ENCODE measurements at places on chromosomes 4 and X.
A peak's percentile ranks its signal among the peaks of the same experiment; 100 is the strongest.

GRCh38 chr4:24604558-24605214, 20.3 kb upstream of the DHX15 start:
- peak; percentile 20 for DNase-seq

DNA sequence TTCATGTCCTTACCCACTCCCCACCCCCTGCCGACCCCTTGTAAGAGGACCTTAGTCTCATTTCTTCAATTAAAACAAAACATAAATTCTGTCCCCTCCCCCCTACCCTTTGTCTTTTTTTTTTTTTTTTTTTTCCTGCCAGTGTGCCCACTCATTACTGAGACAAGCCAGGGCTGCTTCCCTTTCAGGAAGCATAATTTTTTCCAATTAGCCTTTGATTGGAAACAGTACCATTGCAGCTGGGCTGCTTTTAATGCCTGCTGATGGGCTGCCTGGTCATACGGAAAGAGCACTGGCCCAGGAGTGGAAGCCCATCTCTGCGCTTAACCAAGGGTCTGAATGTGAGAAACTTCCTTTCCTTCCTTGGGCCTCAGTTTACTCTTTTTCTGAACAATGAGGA, 18.6 kb upstream of the CAPN6 start:
- no peak for DNase-seq

DNA sequence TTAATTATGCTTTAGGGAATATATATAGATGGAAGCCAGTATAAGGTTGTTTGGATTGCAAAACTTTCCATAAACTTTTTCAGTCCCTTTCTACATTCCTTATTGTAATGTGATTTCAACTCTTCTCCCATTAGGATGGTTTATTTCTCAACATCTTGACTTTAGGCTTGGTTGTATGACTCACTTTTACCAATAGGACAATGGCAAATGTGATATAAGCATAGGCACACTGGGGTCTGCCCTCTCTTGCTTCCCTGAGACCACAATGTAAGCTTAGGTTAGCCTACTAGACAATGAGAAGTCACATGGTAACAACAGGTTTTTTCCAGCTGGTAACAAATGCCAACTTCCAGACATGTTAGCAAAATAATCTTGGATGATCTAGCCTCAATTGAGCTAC, 163.3 kb upstream of the RBPJ start:
- no peak for DNase-seq

GRCh38 chr4:79552311-79552710, 144.3 kb upstream of the GK2 start:
- no peak for DNase-seq

- no peak for DNase-seq
Measured at GRCh38 chr4:151459375-151459774, 50.4 kb downstream of the FHIP1A start.

- no peak for DNase-seq
Measured at GRCh38 chr4:151620066-151620465, 140.7 kb downstream of the GATB start.

DNA sequence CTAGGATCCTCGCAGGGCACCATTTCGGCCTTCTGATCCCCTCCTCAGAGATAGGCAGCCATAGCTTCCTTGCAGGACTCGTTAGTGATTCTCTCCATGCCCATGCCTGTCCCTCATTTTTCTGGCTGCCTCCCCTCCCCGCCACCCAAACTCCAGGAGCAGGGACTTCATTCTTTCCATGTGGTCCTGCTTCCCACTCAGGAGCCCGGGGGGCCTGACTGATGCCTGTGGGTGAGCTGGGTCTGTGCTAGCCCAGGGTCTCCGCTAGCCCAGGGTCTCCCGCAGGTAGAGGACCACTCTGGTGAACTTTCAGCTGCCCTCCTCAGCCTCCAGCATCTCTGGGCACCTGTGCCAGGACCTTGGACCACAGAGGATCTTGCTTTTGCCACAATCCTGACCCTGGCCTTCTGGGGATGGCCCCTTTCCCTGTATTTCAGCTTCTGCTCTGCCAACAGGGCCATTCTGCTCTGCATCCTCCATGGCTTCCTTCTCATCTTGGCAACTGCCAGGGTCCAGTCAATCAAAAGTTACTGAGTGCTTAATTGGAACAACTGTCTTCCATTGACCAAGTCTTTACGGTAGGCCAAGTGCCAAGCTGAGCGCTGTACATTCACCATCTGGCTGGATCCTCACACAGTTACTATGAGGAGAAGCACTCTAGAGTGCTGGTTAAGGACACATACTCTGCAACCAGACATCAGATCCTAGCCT, 152.2 kb downstream of the EFNB1 start:
- DNase-seq = no peak

DNA sequence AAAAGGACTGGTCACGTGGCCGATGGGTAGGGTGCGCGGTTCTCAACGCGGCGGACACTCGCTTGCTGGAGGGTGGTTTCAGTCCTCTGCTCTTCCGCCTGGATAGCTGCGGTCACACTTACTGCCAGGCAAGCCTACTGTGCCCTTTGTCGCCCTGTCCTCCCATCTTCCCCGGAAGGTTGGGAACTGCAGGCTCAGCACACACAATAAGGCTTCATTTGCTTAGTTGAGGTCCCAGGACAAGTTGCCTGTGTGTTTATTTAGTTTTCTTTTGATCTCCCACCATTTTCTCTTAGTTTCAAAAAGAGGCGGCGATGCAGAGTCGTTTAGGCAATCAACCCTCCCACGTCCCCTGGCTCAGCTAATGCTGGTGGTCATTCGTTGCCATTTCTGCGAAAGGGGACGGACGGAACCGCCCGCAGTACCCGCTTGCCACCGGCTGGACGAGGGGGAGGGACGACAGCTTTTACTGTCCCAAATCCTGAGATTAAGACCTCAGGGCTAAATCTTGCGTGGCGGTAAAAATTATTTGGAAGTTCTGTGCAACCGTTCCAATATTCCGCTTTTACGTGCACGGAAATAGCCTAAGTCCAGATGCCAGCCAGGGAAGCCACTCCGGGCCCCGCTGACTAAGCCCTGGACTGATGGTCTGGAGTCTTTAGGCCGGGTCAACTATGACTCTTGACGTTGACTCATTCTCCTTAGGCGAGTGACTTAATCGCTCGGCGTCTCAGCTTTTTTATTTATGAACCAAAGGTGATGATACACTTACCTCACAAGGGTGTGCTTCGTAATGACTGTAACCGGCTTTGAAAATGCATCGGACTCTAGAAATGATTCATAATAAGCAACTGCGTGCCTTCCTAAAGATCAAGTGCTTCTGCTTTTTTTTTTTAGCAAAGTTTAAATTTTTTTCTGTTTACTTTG, 671 bp upstream of the EIF4E start:
- DNase-seq = peak; percentile 92

DNA sequence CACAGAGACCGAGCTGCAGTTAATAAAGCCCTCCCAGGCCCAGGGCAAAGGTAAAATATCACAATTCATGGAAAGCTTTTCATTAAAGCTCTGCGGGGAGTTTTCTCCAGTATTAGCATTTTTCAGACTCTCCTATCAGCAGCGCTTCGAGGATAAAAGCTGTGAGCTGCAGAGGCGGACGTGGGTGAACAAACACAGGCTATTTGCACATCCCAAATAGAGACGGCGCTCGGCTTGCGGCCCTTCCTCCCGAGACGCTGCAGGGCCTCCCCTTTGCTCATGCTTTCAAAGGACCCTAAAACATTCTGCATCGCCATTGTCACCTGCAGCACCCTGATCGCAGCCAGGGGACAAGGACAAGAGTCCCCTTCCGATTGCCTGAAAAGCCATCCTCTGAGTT, 97.3 kb downstream of the SORCS2 start:
- DNase-seq = no peak

DNA sequence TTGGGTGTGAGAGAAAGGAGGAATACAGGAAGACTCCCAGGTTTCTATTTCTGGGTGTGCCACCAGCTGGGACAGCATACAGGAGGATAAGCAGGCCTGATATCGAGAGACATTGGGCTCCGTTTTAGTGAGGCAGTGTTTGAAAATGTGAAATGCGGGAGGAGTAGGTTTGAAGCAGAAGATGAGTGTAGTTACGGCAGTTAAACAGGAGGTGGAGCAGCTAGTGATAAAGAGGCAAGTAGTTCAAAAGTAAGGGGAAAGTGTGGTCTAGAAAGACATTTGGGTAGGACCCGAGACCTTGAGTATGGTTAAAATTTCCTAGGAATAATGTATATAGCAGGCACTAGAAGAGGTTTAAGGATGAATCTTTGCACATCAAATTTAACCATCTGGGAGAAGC, 42.4 kb downstream of the DCUN1D4 start:
- peak; percentile 63 for DNase-seq

DNA sequence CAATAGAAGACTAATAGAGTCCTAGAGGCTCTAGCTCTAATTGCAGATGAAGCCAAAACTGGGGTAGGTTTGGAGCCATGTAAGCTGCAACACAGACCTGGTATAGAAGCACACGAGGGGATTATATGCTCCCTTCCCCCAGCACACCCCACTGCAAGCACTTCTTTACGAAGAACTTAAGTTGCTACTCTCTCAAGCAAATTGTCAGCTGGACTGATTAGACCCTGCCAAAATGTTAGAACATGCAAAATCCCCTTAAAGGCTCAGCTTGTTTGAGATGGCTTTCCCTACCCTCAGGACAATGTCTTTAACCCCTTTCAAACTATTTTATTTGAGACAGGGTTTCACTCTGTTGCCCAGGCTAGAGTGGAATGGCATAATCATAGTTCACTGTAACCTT, 4.7 kb upstream of the KIAA1210 start:
- DNase-seq = no peak

GRCh38 chrX:136598631-136599030, 49.3 kb upstream of the CD40LG start:
- DNase-seq = no peak

- DNase-seq = peak; percentile 83
Measured at GRCh38 chr4:169314906-169315305, 44.1 kb upstream of the SH3RF1 start.

GRCh38 chrX:72052415-72053090, 79.2 kb downstream of the RTL5 start:
- peak; percentile 30 for DNase-seq

GRCh38 chrX:9464435-9465371, at the start of gene TBL1X:
TBL1X (plus strand) TSS chrX:9465058; CDS start chrX:9653587, 188,529 bp downstream.
- peak; percentile 19 for DNase-seq

DNA sequence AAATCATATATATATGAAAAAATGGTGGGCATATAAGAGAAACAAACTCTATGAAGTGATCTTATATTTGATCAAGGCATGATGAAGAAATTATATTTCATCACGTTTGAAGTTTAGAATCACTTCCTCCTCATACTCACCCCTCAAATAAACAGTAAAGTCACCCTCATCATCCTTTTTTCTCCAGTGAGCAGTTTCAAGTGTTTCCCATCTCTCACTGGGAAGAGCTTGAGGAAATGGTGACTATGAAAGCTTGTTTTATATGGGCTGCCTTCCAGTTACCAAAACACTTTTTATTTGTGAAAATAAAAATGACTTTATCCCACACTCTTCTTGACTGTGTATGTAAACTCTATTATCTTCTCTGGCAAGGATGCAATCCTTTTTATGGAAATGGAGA, 16.8 kb downstream of the PDLIM3 start:
- no peak for DNase-seq
